ENCODE measurements at places on chromosomes 12 and 14.

GRCh38 chr12:20549108-20549719 is 145.9 kb upstream of the SLCO1C1 start:
- DNase-seq = no peak

DNA sequence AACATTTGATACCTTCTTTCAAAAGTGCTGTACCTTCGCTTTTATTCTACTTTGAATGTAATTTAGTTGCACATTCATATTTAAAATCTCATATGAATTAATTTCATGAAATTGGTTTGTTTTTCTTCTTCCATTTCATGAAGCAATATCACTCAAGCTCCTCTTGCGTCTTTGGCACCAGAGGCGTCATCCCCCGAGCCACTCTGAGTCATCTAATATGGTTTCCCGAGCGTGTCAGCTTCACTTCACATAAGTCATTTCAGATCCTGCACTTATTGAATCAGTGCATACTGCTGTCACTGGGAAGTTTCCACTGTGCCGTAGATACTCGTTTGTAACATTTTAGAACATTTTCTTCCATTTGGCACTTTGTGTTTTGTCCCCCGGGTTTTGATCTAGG is 105.6 kb downstream of the SLC25A47 start:
- no peak for DNase-seq

- no peak for DNase-seq
These were observed 166.2 kb downstream of the PIK3C2G start for GRCh38 chr12:18427520-18427919.

DNA sequence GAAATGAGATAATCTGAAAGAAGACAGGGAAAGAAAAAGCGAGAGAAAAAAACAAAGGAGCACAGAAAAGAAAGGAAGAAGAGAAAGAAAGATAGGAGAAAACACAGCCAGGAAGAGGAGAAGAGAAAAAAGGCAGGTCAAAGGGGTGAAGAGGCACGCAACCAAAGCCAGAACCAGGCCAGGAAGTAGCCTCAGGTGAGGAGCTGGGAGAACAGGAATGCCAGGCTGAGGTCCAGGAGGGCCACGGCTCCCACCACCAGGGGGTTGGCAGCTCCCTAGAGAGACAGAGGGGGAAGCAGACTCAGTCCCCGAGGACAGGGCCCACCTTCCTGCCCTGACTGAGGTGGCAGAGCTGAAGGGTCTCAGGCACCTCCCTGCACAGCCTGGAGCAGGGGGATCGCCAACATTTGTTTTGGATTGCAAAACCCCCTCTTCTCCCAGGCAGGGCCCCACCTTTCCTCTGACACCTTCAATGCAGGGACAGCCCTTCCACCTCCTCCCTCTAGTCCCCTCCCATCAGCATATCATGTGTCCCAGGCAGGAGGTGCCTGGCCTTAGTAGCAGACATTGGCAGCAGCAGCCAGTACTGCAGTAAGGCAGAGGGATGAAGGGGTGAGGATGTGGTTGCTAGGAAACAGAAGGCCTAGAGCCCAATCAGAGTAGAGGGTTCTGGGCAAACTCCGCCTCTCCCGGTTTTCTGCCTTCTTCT is 2.0 kb upstream of the AP1G2 start:
- DNase-seq = no peak

DNA sequence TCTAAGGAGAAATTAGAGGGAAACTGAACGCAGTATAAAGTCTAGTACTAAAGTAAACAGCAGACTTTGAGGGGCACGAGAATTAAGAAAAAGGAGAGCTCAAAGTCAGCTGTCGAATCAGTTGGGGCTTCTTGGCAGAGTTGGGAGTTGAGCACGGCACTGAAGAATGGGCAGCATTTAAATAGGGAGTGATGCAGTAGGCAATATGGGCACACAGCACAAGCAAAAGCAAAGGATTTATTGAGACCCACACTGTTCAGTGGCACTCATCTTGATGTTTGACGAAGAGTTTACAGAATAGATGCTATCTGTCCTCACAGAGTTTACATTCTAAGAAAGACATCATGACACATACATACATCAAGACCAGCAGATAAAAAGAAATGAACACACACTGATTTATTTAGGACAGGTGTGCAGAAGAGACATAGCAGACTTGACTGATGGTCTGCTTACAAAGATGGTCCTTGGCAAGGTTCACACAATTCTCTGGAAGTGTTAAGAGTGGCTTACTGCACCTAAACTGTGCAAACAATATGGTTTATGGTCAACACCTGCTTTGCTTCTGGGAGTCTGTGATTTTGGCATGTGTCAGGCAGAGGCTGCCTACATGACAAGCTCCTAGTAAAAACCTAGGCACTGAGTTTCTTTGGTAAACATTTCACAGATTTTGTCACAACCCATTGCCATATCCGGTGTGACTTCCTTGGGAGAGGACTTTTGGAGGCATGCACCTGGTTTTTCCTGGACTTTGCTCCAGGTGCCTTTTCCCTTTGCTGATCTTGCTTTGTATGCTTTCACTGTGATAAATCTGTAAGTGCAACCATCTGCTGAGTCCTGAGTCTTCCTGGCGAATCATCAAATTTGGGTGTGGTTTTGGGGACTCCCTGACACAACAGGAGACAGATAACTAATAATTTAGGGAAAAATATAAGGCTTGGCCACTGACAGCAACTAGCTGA is 26.3 kb downstream of the ALKBH1 start:
- no peak for DNase-seq

- peak; percentile 51 for DNase-seq
These were observed 21.3 kb upstream of the OASL start for GRCh38 chr12:121060149-121061001.

DNA sequence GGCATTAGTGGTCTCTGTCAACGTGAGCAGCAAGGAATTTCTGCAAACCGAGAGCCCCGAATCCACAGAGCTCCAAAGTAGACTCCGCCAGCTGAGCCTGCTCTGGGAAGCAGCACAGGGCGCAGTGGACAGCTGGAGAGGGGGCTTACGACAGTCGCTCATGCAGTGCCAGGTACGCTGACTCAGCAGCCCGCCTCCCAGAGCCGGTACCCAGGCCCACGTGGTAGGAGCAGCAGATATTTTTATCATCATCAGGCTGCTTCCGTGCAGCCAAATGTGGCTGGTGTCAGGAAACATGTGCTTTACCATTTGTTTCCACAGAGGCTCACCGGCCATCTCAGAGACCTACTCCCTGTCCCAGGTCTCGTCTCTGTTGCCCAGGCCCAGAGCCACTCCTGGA is 73.7 kb downstream of the ESR2 start:
- DNase-seq = no peak

- no peak for DNase-seq
These were observed 344.2 kb downstream of the ATP23 start for GRCh38 chr12:58285551-58285950.

DNA sequence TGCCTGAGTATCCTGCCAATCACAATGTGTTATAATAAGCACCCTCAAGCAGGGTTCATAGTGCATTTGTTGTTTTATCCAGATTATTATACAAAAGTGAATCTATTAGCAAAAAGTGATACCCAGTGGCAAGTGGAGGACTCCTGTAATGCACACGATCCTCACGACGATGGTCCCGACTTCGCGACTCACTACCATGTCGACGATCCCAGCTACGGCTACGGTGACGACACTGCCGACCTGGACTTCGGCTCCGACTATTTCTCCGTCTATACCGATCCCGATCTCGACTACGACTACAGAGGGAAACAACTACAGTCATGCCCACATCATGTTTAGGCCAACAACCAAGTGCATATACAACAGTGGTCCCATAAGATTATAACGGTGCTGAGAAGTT is 12.9 kb downstream of the RBM23 start:
- DNase-seq = no peak

DNA sequence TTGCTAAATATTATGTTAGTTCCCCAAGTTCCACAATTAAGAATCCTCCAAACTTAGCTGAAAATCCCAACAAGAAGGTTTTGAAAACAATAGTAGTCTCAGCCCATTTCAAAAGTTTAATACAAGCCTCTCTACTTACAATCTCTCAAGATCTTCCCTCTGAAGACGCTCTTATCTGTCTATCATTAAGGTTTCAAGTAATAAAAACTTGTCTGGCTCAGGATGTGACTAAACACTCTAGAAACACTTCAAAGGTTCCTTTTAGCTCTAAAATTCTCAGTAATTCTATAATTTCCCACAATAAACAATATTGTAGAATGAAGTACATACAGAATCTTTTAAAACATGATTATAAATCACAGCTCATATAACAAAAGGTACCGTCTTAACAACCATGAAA is 16.3 kb downstream of the YAF2 start:
- no peak for DNase-seq

GRCh38 chr14:71212683-71213107 is 305.4 kb downstream of the PCNX1 start:
- DNase-seq = no peak

DNA sequence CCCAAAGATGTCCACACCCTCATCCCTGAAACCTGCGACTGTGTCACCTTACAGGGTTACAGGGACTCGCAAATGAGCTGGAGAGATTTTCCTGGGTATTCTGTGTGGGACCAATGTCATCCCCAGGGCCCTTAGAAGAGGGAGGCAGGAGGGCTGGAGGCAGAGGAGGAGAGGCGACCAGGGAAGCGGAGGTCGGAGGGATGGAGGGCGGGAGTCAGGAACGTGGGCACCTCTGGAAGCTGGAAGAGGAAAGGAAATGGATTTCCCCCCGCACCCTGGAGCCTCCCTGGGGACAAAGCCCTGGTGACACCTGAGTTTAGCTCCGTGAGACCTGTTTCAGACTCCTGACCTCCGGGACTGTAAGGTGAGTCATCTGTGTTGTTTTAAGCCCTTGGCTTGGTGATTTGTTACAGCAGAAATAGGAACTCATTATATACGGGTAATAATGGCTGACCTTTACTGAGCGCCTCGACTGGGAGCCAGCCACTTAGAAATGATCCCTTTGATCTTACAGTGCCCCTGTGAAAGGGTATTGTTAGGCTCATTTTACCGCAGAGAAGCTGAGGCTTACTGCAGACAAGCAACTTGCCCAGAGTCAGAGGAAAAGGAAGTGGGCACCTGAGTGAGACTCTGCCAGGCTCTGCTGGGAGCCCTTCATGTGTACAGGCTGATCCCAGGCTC is 29.3 kb upstream of the FZD10 start:
- no peak for DNase-seq

DNA sequence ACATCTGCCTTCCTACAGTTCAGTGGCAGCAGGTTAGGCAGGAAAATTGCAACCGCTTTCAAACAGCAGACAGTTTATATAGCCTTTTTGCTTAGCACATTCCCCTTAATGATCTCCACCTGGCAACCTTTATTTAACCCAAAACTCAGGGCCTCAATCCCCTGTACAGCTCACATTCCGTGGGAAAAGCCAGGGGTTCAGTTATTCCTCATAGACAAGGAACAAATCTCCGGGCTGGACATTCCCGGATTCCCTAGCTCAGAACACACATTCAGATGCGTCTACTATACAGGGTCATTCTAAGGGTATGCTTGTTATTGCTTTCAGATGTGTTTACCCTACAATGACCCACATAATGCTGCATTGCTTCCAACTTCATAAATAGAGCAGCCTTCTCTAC is 73.8 kb upstream of the DCN start:
- no peak for DNase-seq

DNA sequence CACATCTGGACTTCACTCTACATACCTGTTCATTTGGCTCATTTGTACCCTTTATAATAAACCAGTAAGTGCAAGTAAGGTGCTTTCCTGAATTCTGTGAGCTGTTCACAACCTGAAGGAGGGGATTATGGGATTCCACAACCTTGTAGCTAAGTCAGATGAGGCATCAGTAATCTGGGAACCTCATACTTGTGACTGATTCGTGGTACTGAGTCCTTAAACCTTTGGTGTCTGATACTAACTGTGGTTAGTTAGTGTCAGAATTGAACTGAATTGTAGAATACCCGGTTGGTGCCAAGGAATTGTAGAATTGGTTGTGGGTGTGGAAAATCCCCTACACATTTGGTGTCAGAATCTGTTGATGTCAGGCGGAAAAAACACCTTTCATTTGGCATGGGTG is 83.4 kb downstream of the TMX1 start:
- no peak for DNase-seq

DNA sequence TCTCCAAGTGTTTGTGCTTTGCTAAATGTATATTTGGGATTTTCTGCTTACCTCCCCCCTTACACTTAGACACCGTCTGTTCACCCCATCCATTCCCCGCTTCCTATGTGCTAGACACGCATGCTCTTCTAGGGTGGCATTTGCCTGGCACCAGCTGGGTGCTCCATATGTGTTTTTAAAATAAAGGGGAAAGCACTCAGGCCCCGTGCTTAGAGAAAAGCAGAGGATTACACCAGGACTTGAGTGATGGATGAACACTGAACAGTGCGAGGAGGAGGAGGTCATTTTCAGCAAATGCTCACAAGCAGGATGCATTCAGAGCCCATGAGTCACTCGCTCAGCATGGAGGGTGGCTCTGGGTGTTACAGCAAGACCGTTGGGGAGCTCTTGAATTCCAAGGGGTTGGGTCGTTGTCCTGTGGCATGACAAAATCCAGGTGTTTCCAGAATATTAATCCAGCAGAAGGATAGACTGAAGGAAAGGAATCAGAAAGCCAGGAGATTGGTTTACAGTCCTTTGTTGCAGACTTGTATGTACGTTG is 2.9 kb upstream of the BDKRB1 start:
- DNase-seq = no peak

DNA sequence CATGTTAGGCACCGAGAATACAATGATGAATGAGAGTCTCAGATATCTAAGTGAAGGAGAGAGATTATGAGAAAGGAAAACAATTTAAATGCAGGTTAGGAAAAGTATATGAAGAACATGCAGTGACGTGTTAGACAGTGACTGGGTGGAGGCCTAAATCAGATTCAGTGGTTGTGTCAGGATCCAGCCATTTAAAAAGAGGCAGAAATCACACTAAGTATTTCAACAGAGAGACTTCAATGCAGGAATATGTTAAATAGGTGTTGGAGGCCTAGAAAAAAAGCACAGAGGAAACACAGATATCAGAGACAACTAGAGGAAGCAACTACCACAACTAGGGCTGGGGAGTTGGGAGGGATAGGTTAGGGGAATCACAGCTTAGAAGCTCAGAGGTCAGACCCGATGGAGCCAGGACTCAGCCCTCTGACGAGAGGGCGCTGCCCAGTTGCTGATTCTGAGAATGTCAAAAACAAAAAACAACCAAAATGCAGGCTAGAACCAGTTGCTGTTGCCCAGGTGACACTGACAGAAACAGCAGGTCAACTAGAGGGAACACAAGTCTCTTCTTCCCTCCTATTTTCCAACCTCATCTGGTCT is 3.0 kb upstream of the GARIN2 start:
- no peak for DNase-seq

All from right lobe of liver (tissue), 6 donors.